Activated CD8-positive, alpha-beta memory T cell treated with anti-CD3 and anti-CD28 coated beads for 48 hours (primary cell): ENCODE measurements at places on chromosomes 4 and X.

DNA sequence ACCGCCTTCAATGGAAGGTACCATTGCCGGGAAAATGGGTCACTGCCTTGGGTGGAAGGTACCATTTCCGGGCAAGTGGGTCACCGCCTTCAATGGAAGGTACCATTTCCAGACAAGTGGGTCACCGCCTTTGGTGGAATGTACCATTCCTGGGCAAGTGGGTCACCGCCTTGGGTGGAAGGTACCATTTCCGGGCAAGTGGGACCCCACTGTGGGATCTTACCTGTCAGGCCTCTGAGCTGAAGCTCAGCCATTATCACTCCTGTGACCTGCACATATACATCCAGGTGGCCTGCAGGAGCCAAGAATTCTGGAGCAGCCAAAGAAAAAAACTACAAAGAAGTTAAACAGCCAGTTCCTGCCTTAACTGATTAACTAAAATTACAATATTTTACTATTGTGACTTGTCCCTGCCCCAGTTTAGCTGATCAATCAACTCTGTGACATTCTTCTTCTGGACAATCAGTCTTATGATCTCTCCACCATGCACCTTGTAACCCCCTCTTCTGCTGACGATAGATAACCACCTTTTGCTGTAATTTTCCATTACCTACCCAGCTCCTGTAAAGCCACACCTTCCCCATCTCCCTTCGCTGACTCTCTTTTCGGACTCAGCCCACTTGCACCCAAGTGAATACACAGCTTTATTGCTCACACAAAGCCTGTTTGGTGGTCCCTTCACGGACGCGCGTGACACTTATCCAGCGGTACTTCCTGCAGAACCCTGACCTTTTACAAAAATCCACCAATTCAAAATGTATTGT is 313.2 kb downstream of the DHRSX start:
- DNase-seq: no peak

DNA sequence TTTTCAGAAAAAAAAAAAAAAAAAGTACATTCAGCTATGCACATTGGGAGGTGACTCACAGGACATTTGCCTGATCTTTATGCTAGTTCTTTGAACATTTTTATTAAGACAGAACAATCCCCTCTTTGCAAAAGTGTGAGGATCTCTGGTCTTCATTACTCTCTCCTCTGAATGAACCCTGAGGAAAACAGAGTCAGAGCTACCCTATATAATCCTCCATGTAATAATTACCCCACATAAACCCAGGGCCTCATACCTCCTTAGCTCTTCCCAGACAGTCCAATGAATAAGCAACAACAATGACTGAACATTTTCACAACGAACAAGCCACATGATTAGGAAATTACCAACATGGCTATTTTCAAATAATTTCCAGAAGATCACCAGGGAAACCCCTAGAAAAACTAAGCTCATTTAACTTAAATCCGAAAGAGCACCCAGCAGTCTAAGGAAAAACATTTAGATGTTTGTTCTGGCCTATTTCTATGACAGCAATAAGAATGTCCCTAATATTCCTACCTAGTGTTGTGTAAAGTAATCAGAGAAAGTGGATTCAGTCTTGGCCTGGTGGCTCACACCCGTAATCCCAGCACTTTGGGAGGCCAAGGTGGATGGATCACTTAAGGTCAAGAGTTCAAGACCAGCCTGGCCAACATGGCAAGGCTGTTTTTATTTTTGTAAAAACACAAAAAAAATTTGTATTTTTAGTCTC is 37.8 kb downstream of the TBC1D9 start:
- DNase-seq: no peak

- no peak for DNase-seq
These were observed 545.7 kb upstream of the PABPC4L start for GRCh38 chr4:134747108-134747805.

- no peak for DNase-seq
These were observed 52.5 kb downstream of the LHFPL1 start for GRCh38 chrX:112627206-112627605.

DNA sequence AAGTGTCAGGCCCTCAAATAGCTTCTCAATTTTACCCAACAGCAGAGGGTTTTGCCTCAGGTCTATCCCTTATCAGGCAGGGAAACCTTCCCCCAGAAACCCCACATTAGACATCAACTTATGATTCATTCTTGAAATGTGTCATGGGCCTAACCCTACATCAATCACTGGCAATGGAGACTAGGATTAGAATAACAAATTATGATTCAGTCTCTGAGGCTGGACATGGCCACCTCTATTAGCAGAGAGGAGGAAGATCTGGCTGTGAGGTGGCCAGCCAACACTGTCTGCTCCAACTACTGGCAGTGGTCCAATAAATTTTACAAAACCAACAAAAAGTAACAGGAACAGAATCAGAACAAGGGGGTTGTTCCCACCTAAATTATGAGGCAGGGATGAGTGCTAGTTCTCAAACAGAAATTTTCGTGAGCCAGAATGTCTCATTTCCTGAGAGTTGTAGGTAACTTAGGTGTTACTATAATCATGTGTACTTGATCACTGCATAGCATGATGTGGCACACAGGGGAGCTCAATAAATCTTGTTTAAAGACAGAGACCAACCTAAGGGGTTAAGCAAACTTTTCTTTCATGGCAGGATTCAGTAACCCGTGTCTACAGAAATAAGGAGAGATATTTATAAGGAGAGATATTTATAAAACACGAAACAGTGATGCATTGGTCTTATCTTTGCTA is 126.8 kb downstream of the NFKB1 start:
- no peak for DNase-seq

DNA sequence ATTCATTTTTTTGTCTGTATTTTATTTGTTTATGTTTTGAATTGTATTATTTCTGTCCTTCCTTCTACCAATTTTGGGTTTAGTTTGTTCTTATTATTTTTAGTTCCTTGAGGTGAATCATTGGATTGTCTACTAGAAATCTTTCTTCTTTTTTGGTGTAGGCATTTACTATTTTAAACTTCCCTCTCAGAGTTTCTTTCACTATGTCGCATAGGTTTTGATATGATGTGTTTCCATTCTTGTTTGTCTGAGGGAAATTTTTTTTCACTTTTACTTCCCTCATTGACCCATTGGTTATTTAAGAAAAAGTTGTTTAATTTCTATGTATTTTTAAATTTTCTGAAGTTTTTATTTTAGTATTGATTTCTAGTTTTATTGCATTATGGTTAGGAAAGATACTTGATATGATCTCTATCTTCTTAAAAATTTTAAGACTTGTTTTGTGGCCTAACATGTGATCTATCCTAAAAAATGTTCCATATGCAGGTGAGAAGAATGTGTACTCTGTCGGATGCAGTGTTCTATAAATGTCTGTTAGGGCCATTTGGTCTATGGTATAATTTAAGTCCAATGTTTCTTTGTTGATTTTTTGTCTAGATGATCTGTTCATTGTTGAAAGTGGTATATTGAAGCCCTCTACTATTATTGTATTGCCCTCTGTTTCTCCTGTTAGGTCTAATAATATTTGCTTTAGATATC is 68.8 kb downstream of the IL15 start:
- no peak for DNase-seq

DNA sequence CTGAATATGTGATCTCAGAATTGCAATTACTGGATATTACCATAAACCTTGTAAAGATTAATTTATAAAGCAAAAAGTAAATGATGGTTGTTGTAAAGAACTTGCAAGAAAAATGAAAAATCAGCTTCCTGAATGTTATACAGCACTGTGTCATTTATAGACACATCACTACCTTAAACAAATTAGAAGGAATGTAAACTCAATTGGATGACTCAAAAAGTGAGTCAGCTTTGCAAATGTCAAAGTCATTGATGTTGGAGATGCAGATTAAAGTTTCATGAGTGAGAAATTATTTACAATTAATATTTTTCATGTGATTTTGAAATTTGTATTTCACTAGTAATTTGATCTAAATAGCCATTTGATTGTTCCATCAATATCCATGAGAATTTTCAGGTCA is 193.2 kb downstream of the RAPGEF2 start:
- no peak for DNase-seq

DNA sequence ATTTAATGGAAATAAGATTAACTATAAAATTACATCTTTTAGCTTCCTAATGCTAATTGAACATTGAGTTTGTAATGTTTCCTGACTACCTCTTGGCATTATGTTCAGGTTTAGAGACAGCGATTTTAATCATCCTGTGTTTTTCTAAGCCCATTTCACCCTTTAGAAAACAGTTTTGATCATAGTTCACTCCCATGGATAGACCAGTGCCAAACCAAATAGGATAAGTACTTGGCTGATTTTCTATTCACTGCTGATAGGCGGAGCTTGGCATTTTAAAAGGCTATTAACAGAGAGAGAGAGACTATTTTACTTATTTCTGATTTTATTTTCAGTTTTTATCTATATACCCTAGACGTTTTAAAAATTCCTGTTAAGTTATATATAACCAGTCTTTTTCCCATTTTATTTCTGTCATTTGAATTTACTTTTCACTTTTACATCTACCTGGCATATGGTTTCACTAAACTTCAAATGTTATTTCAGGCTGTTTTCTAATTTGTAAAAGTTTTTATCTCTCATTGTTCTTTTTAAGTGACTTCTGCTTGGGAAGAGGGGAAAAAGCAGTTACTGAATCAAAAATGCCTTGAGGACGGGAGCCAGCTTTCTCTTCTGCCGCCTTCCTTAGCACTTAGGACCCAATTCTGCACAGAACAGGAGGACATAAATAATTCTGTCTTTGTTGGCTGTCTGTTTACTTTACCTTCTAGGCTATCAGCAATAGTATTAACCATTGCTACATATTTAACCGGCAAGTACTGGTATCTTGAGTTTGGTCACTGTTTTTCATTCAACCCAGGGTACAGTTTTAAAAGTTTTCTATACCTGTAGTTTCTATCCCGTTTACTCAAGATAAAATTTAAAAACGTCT is 46.4 kb downstream of the SGMS2 start:
- no peak for DNase-seq

DNA sequence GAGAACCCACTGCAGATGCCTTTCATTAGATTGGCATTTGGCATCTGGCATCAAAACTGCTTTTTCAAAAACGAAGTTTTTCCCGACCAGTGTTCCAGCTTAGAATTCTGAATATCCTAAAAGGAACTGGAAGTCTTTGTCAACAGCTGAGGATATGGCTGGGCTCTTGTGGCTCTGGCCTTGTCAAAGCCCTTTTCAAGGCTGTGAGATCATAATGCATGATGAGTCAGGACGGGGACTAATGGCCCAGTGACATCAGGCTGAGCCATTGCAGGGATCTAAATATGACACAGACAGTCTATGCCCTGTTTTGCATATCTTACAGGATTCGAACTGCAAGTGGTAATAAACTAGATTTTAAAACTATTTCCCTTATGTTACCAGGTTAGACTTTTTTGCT is 306.4 kb downstream of the PTTG2 start:
- no peak for DNase-seq

DNA sequence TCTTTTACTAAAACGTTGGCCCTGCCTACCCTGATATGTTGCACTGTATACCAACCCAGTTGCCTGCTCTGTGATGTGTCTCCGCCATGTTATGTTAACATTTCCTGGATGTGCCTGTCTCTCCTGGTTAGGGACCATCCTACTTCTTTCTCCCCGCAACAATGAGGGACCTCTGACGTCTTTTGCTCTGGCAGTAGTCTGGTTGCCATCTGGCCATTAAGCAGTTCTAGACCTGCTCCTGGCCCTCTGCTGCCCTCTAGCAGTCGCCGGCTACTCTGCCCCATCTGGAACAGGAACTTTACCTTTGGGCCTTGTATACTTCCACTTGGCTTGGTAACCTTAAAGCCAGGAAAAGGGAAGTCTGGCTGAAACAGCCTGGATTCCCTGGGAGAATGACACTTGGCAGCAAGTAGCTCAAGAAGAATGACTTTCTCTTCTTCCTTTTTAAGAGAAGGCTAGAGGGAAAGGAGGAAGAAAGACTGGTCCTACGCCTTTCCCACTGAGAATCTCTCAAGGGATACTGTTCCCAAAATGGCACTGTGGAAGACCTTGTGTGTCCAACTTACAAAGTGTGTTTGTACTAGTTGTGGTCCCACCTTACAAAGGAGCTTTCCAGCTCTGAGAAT is 63.5 kb downstream of the GPC3 start:
- DNase-seq: peak; percentile 4

- no peak for DNase-seq
These were observed 67.8 kb upstream of the ANXA3 start for GRCh38 chr4:78483811-78484210.

- no peak for DNase-seq
These were observed 226.1 kb upstream of the ANXA3 start for GRCh38 chr4:78325271-78326157.

- no peak for DNase-seq
These were observed 51.0 kb downstream of the ADGRL3 start for GRCh38 chr4:61251129-61251528.

GRCh38 chr4:6019316-6020263 is 1.4 kb upstream of the C4orf50 start:
- DNase-seq: no peak

DNA sequence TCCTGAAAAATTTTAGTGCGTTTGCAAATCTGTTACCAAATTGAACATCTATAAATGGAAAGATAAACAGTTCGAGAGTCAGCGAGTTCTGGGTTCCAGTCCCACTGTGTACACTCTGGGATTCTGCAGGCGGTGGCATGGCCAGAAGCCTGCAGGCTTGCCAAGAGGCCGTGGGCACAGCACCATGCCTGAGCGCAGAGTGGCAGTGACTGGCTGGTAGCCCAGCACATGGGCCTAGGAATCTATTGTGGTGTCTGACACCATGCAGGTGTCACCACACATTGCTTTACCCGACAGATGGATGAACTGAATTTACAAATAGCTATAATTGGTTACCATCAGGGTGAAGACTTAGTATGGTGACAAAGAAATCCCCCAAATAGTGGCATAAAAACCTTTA is 71.7 kb upstream of the TLR3 start:
- no peak for DNase-seq

DNA sequence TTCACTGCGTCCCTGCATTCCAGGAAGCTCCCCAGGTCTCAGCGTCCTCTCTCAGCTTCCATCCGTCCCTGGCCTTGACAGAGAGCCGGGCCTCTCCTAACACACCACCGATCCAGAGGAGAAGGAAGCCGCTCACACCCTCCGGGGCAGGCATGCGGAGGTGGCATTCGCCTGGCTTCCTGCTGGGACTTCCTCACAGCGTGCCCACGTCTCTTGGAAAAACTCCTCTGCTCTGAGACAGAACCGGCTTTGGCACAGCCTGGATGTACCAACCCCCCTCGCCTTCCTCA is 3.2 kb downstream of the CTAG2 start:
- DNase-seq: no peak

DNA sequence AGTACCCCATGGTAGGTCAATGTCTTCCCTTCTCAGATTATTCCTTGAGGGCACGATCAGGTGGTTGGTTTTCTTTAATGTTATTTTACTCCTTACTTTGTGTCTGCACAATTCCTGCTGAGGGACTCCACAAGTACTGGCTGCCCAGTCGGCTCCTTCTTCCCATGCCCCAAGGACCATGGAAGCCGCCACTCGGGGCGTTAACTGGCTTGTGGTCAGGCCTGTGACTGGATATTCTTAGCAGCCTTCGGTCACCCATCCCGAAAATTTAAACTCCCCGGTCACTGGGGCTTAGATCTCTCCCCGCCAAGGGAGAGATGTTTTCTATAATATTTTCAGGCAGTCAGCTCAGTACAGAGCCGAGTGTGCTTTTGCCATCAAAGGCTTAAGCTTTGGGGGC is 24.7 kb upstream of the BCOR start:
- DNase-seq: no peak

GRCh38 chr4:4289597-4289940 is 385 bp downstream of the LYAR start:
- no peak for DNase-seq

- no peak for DNase-seq
These were observed 34.7 kb upstream of the SORCS2 start for GRCh38 chr4:7157666-7158065.
